ENCODE measurements at places on chromosomes 3 and 15.

DNA sequence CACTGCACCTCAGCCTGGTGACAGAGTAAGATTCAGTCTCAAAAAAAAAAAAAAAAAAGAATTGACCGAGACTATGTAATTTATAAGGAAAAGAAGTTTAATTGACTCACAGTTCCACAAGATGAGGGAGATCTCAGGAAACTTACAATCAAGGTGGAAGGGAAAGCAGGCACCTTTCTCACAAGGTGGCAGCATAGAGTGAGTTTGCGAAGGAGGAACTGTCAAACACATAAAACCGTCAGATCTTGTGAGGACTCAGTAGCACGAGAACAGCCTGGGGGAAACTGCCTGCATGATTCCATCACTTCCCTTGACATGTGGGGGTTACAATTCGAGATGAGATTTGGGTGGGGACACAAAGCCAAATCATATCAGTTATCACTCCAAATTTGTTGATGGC, 380.9 kb downstream of the EDEM1 start:
- no peak for DNase-seq

DNA sequence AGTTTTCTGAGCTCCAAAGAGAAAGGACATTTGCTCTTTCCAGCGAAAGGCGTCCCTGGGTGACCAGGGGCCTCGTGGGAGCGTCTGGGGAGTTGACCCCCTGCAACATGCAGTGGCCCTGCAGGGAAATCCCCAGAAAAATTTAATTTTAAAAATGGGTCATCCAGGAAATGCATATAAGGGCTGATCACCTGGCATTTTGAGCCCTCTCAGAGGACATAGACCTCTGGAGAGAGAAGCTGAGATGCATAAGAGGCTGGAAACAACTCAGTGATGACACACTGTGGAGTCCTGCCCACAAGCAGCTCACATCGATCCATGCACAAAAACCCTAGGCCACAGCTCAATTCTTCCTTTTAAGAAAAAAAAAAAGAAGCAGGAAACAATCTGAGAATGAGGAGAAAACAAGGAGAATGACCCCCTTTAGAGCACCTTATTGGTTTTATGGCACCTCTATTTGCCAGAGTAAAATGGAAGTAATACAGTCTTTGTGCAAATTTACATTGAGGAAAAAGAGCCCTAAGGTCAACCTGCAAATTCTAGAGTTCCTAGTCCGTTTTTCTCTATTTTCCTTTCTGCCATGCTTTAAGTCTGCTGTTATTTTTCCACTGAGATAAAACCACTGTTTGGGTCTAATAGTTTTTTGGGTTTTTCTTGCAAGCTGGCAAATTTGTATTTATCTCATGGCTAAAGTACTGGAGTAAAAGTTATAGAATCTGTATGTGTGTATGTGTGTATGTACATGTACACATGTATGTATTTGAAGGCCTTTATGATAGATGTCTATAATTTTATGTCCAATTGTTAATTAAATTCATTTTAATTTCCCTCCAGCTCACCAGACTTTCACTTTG, 6.9 kb upstream of the BDH1 start:
- no peak for DNase-seq

DNA sequence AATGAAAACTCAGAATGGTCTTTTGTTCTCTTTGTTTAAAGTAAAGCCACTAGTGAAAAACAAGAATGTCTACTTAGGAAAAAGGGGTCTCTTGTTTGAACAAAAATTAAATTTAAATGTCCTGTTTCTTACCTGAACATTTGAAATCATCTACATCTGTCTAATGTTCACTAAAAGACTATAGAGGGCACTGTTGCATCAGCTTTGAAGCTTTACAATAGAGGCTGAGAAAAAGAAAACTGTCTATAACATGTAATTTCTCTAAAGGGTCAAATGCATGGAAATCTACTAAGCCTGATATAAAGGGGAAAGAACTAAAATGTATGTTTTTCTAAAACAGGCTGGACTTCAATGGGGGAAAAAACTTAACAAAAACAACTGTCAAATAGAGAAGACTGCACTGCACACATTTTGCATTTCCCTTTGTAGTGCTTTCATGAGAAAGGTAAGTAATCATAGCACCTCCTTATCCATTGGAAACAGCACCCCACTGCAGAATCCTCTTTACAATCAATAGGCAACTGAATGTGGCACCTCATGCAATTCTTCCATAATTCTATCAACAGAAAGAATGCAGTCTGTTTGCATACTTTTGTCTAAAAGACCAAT, 26.3 kb downstream of the DPH6 start:
- DNase-seq, result peak; percentile 59

DNA sequence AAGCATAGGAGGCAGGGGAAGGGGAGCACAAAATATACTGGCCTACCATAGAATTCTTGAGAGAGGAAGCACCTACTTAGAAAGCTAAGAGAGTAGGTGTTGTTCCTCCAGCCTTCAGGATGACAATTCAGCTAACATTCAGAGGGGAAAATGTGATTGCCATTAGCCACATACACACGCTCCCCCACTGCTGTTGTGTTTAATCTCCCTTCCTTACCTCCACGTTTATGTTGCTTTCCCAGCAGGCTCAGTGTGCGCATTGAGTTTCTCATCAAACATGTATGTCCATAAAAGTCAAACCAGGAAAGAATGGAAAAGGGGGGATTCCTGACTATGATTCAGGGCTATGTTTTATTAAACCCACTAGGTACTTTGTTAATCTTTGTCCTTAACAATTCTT, 145.2 kb upstream of the CHRM5 start:
- DNase-seq, result no peak

GRCh38 chr3:46027021-46027705, at the start of gene XCR1:
TSS of gene XCR1 (minus strand) at chr3:46027483. CDS start at chr3:46021947, 5,536 bp downstream.
- no peak for DNase-seq

GRCh38 chr15:94059013-94059587, 172.3 kb upstream of the MCTP2 start:
- no peak for DNase-seq

GRCh38 chr15:45331972-45332371, 46.4 kb downstream of the GATM start:
- DNase-seq, result no peak

- DNase-seq, result peak; percentile 60
Observed at GRCh38 chr3:153925841-153926514, 195.2 kb upstream of the ARHGEF26 start.

DNA sequence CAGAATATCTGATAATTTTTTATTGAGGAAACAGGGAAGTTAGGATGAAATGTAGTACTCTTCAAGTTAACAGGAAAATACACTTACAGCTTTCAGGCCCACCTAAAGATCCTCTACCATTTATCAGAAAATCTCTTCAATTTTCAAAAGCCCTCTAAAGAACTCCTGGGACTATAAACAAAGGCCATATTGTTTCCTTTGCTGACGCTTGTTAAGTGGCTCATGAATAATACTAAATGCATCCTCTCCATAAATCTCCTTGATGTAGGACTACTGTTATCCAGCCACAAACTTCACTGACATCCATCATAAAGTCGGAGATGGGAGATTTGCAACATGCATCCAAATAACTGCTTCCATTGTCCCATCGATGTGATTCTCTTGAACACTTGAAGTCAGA, 326.5 kb downstream of the ZIC1 start:
- no peak for DNase-seq

DNA sequence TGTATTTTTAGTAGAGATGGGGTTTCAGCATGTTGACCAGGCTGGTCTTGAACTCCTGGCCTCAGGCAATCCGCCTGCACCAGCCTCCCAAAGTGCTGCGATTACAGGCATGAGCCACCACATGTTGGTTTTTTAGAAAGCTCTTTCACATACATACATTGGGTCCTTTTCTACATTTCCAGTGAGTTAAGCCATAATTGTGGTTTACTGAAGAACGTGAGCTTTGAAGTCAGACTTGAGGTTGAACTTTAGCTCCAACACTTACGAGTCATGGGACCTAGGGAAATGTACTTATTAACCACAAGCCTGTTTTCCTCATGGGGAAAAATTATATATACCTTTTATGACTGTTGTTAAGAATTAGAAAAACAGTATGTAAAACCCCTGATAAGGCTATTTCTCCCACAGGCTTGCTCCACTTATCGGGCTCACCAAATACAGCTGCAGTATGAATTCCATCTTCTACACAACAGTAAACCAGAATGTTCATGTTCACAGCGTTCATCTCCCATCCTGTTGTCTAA, 39.0 kb downstream of the GPR160 start:
- DNase-seq, result peak; percentile 51

- DNase-seq, result no peak
Observed at GRCh38 chr15:62894322-62895085, 148.0 kb upstream of the TPM1 start.

DNA sequence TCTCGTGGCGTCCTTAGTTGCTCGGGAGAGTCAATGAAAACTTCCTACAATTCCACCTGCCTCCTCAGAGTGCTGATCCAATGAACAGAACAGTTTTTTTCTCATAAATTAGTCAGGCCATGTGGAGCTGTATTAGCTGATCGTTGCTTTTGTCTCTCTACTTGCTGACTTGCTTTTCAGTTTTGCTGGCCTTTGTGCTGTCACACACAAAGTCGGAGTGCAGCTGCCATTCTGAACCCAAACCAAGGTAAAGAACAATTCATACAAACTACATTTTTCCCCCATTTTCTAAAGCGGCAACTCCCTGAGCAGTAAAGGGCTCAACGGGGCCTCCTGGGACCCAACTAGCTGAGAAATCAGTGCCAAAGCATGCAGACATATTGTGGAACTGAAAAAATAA, 43.1 kb downstream of the MEIS2 start:
- DNase-seq, result no peak

GRCh38 chr3:155657161-155657560, 87.7 kb downstream of the PLCH1 start:
- DNase-seq, result no peak

- no peak for DNase-seq
Observed at GRCh38 chr3:141928631-141929270, 52.3 kb downstream of the ATP1B3 start.

DNA sequence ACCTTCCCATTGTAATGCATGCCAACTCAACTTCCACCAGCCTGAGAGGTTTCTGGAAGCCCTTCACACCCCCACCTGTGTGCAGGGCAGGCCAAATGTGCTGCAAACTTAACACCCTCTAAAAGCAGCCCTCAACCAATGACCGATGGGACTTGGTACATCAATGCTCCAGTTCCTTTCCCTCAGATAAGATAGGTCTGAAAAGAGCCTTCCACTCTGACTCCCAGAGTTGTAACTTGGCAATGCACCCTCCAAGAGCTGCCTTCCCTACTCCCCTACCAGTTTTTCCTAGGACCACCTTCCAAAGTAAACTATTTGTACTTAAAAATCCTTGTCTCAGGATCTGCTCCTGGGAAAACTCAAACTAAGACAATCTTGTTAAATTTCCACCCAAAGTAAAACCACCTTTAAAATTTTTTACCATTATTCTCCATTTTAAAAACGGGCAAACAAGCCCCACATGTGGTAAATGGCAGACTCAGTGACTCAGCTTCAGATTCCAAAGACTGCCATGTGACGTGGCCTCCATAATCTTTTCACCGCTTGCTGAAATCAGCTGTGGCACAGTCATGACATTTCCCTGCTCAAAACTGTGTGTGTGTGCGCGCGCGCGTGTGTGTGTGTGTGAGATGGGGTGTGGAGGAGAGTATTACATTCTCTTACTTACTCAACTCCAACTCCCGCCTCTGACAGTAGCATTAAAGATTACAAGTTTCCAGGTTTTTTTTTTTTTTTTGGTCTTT, 17.2 kb downstream of the RASGRP1 start:
- peak; percentile 77 for DNase-seq

GRCh38 chr3:59559721-59560435, 510.1 kb upstream of the CFAP20DC start:
- peak; percentile 96 for DNase-seq

GRCh38 chr3:72606005-72606800, 242.0 kb downstream of the SHQ1 start:
- no peak for DNase-seq

GRCh38 chr3:156670077-156670476, 4.3 kb upstream of the TIPARP start:
- DNase-seq, result no peak

DNA sequence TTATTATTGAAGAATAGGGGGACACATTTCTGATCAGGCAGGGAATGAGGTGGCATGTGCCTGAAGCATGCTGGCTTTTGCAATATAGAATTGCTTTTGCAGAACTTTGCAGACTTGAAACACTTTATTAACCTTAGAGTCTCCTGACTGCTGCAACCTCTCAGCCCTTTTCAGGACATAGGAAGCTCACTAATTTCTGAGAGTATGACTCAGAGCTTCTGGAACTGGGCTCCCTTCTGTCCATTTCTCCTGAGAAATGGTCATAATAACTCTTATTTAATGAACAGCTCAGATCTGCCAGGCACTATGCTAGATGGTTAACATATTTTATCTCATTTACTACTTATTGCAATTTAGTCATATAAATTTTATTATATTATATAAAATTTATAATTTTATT, 38.6 kb upstream of the DGKG start:
- DNase-seq, result no peak

DNA sequence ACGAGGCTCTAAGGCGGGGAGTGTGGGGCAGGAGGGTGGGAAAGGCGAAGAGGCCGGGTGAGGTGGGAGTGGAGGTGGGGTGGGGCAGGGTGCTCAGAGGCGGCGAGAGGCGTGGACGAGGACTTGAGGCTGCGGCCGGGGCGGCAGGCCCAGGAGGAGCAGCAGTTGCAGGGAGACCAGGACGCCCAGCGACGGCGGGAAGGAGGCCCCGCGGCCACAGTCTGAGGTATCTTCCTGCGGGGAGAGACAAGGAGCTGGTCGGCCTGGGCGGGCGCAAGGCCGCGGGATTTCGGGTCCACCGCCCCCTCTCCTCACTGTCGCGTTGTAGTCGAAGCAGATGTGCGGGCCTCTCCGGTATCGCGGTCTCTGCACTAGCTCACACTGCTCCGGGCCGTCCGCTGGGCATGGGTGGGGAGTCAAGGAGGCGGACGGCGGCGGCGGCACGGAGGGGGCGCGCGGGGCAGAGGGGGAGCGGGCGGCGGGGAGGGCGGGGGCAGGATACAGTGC, 5.3 kb upstream of the TMEM115 start:
- DNase-seq, result no peak

DNA sequence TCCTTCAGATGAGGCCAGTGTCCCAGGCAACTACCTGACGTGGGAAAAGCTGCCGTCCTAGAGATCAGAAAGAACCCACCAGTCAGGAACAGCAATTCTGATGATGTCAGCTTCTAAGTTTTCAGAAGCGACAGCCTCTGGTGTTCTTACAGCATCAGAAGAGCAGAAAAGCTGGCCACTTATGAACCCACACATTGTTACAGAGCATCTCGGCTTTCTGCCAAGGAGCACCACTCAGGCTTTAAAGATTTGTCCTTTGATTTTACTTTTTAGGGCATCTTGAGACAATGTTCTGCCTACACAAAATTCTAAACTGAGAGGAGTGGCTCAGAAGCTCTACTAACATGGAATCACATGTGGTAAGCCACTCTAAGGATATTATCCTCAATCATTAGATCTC, 49.7 kb upstream of the BOC start:
- DNase-seq, result no peak

GRCh38 chr15:85961821-85962220, 117.8 kb upstream of the AGBL1 start:
- no peak for DNase-seq

GRCh38 chr3:52106951-52107611, 47.1 kb downstream of the POC1A start:
- DNase-seq, result no peak

Measured in fibroblast of skin of left quadriceps (primary cell).